ENCODE measurements at places on chromosomes 7 and 10.

DNA sequence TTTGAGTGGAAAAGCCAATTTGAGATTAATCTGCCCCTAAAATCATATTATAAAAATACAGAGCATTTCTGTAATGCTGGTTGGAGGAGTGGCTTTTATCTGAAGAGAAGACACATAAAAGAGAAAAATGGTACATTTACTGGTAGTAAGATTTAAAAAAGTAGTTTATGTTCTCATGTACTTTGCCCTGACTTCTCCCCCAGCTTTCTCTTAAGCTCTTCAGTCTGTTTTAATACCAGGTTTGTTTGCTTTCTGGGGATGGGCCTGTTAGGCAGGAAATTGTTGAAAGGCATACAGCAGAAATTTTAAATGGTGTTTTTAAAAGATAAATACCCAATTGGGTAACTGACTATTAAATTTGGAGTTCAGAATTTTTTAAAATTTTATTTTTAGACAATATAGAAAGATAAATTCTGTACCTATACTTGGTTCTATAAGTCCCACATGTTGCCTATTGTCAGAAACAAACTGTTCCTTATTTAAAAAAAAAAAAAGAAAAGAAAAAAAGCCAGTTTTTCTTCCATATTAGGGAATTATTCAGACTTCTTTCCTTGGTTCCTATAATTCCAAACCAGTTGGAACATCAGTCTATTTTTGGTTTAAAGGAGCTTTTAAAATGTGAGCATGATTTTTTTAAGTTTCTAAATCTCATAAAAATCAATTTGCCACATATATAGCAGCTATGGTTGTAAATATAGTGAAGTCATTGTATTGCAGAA, 136.6 kb downstream of the ARID5B start:
- DNase-seq, result no peak

GRCh38 chr10:68625316-68625921, 65.3 kb downstream of the TET1 start:
- no peak for DNase-seq

DNA sequence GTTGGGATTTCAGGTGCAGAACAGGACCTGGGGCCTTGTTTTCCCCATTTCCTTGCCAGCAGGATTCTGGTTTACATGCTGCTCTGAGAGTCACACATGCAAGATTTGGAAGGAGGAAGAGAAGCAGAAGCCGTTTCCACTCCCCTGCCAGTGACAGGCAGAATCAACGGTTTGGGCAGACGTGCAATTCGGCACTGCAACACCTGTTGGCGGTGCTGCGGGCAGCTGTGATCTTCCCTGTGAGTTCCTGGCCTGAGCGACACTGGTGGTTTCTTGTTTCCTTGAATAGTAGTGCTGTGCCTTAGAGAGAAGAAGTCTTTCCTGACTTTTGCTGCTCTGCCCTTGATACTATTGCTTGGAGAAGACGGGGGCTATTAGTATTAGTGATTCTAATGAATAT, 1126.2 kb downstream of the TYW1 start:
- no peak for DNase-seq

DNA sequence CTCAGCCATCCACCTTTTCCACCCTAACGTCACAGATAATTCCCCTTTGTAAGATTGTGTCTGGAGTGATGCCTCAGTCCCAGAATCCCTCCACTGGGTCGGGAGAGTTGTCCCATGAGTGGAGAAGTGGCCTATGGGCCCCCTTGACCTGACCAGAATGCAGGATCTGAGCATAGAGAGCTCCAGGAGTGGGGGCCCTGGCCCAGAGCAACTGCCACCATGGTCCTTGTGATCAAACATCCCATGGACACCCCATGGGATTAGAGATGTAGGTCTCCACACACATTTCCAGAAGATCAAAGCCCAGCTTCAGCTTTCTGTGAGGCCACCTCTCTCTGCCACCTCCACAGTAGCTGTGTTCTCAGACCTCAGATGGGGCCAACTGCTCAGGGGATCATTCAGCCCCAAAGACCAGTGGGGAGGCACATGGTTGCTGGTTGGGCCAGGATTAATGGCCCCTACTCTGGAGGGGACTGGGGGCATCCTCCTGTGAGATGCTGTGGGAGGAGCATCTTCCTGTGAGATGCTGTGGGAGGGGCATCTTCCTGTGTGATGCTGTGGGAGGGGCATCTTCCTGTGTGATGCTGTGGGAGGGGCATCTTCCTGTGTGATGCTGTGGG, 28.5 kb upstream of the DPYSL4 start:
- no peak for DNase-seq

GRCh38 chr10:107517811-107518210, 353.3 kb upstream of the SORCS1 start:
- no peak for DNase-seq

- no peak for DNase-seq
Observed at GRCh38 chr7:39978230-39978934, 28.3 kb downstream of the CDK13 start.

GRCh38 chr10:91590142-91590903, 42.5 kb downstream of the PPP1R3C start:
- DNase-seq, result peak; percentile 48

DNA sequence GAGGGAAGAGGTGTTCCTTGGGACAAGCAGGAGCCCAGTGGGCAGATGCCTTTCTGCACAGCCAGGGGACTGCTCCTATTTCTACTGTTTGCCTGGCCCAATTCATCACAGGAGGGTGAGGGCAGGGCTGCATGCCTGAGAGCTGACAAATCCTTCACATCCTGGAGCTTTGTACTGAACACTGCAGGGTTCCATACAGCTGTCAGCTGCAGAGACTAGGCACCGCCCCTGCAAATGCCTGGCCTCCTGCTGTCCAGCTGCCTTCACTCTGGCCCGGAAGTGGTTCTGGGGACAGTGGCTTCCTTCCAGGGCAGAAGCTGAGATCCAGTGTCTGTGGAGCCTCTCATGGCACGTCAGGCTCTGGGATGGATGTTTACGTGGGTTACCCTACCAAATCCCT, 470.7 kb downstream of the DNAJB6 start:
- DNase-seq, result no peak

GRCh38 chr7:107180378-107180777, 11.6 kb downstream of the HBP1 start:
- DNase-seq, result no peak

- no peak for DNase-seq
Observed at GRCh38 chr7:66886152-66886551, 34.9 kb upstream of the TMEM248 start.

- DNase-seq, result no peak
Observed at GRCh38 chr7:98418271-98418635, 17.4 kb upstream of the BAIAP2L1 start.

DNA sequence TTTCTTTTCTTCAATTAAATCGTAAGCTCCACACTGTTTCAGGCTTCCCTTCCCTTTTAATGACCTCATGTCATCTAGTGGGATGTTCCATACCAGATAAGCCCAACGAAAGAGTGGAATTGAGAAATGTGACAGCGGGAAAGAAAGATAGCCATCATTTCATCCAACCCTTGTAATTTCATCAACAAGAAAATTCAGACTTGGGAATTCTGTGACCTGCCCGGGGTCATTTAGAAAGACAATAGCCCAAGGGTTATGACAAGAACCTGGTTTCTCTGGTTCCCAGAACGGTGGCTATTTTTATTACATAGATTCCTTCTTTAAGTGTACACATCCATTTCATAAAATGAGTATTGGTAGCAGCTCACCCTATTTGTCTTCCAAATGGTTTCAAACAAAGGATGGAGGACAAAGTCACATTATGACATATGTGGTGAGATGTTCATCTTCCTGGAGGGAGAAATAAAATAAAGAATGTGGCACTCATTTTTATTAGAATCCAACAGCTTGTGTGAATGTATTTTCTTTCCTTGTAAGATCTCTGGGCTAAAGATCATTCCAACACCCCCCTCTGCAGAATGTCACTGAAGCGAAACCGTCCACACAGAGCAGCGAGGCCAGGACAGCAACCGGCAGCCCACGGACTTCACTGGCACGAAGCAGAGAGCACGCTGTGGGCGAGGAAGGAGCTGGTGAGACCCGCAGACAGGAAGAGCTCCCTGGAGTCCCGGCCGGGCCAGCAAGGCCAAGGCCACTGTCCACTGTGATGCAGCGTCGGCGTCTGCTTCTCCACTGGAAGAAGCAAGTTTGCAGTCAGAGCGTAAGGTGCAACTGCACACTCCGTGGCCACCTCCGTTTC, 199.9 kb downstream of the KLF6 start:
- no peak for DNase-seq

DNA sequence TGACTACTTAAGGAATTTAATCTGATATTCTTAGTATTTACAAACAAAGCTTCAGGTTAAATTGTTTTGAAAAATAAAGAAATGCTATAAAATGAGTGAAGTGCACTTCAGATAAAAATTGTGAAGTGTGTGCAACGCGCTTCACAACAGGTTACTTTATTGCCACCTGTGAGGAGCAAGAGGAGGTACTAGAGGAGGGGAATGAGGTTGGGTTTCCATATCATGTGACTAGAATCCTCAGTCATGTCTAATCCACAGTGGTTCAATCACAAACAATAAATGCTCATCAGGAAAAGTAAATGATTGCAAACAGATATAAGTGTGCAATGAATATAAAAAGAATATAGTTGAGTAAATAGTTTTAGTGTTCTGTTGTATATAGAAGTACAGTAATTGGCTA, 34.5 kb upstream of the CD36 start:
- no peak for DNase-seq

GRCh38 chr7:18753972-18754610, 258.5 kb downstream of the HDAC9 start:
- no peak for DNase-seq

GRCh38 chr7:74293577-74293908, 4.3 kb downstream of the CLIP2 start:
- no peak for DNase-seq

GRCh38 chr10:75430000-75430763, 1.2 kb upstream of the LRMDA start:
- DNase-seq, result peak; percentile 67

GRCh38 chr7:106658316-106659165, 2.4 kb downstream of the CCDC71L start:
- DNase-seq, result no peak
